ENCODE measurements at places on chromosomes 7 and 10.

DNA sequence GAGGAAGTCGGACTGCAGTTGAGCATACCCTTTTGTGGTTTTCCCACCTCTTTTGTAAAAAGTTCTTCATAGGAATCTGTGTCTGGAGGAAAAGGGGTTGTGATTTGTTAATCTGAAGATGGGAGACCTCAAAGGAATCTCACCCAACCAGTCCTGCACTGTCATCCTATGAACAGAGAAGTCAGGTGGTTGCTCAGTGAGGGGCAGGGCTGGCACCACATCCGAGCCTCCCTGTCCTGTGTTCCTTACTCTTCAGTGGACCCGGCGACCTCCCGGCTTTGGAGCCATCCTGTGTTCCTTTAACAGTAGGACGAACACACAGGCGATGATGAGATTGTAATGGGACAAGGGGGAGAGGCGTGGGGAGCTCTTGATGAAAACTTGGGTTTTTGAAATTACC lies 2.8 kb upstream of the MGMT start:
- no peak for DNase-seq

- no peak for DNase-seq
Measured at GRCh38 chr7:5381071-5381772, 42.4 kb downstream of the TNRC18 start.

DNA sequence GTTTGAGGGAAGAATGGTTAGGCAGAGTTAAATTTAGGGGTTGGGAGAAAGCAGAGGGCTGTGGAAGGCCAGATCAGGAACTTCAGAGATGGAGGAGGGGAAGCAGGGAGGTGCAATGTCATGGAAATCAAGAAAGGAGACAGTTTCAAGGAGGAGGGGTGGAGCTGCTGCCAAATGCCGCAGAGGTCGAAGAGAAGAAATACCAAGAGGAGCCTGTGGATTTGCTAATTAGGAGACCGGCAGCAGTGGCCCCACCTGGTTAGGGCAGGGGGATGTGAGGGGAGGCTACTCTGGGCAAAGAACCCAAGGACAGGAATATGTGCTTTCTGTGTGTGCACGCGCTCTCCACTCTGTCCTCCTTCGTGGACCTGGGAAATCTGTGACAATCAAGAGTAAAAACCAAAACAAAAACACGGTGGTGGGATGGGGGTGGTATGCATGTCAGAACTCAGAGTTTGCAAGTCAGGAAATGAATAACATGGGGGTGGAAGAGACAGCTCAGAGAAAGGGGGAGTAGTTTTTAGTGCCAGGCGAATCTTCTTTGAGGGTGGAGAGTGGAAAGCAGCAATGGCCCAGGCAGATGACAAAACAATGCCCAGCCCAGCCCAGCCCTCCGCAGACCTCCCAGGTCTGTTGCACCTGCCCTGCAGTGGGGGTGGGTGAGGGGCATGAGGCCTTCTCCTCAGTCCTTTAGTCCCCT lies 102.9 kb upstream of the PAX2 start:
- DNase-seq: no peak

GRCh38 chr10:21424459-21424861 lies 101.0 kb downstream of the SKIDA1 start:
- no peak for DNase-seq

GRCh38 chr7:150373049-150373801 lies 4.6 kb downstream of the REPIN1 start:
- no peak for DNase-seq

All from pulmonary artery endothelial cell (primary cell).